Small intestine (tissue), 16 donors: ENCODE measurements at places on chromosomes 3 and 15. TPM values are rescaled to one million over a fixed set of nuclear protein-coding genes. Genes with fewer than 3 reads are reported as not detected.

The HIGD1A gene
- 333 TPM for polyA plus RNA-seq

The LSAMP gene
- polyA plus RNA-seq = 1.8 TPM

DNA sequence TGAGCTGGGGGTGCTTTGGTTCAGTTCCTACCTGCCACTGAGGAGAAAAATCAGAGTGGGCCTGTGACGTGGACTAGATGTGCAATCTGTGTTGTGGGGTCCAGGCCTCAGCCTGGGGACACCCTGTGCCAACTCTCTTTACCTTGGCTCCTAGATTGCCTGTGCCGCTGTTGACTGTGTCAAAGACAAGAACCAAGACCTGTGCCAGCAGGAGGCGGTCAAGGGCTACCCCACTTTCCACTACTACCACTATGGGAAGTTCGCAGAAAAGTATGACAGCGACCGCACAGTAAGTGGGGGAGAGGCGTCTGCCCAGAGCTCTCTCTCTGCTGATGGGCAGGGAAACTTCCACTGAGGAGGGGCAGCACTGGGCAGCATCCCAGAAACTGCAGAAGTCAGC is 40.6 kb upstream of the SEC22A start:
- no peaks in the 10 kb centered on the region for H3K4me1 ChIP-seq
- peaks cover 4% of the 10 kb centered on the region for H3K36me3 ChIP-seq
- H3K27ac ChIP-seq = no peak overlapping the region
- no peak for DNase-seq
- no peaks in the 10 kb centered on the region for H3K27me3 ChIP-seq

GRCh38 chr3:13008155-13008995 is 64.9 kb downstream of the IQSEC1 start:
- no peak for DNase-seq
- H3K36me3 ChIP-seq = no peaks in the 10 kb centered on the region
- H3K4me3 ChIP-seq = no peak overlapping the region

DNA sequence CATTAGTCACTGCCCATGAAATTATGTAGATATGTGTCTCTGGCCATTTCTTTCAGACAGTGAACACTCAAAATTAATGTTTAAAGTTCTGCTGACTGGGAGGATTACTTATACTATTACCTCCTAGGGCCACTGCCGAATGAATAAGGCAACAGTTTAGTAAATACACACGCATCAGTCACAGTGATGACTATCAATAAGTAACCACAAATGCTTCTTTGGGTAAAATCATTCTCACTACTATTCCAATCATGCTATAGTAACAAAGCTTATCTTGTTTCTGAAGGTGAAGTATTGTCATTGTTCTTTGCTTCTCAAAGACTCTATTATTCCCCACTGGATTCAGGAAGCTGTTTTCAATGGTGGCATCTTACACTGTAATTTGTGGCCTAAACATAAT is 478.8 kb downstream of the EPHA3 start:
- no peak for DNase-seq
- no peaks in the 10 kb centered on the region for H3K36me3 ChIP-seq
- no peaks in the 10 kb centered on the region for H3K4me1 ChIP-seq
- no peaks in the 10 kb centered on the region for H3K27me3 ChIP-seq
- no peak overlapping the region for H3K27ac ChIP-seq

- DNase-seq = no peak
- H3K36me3 ChIP-seq = peaks cover 5% of the 10 kb centered on the region
- no peaks in the 10 kb centered on the region for H3K4me1 ChIP-seq
- H3K27me3 ChIP-seq = no peaks in the 10 kb centered on the region
- no peak overlapping the region for H3K4me3 ChIP-seq
These were observed 196.7 kb downstream of the PLCH1 start for GRCh38 chr3:155548195-155548594.

DNA sequence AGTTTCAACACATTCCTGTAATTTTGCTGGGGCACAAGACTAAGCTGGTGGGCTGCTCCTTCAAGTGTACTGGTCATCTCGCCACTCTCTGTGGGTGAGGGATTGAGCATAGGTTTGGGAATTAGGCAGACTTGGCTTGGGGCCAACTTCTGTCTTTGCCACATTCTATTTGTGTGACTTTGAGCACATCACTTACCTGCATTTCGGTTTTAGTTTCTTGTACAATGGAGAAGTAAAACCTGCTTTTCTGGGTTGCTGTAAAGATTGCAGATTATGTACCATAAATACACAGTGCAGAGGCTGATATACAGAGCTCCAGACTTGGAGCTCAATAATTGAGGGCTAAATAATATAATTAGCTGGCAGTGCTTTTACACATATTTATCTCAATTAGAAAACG is 162.1 kb downstream of the C3orf38 start:
- no peaks in the 10 kb centered on the region for H3K4me1 ChIP-seq
- no peak overlapping the region for H3K4me3 ChIP-seq
- H3K27me3 ChIP-seq = no peaks in the 10 kb centered on the region
- no peak for DNase-seq
- H3K36me3 ChIP-seq = no peaks in the 10 kb centered on the region
- H3K27ac ChIP-seq = no peak overlapping the region

DNA sequence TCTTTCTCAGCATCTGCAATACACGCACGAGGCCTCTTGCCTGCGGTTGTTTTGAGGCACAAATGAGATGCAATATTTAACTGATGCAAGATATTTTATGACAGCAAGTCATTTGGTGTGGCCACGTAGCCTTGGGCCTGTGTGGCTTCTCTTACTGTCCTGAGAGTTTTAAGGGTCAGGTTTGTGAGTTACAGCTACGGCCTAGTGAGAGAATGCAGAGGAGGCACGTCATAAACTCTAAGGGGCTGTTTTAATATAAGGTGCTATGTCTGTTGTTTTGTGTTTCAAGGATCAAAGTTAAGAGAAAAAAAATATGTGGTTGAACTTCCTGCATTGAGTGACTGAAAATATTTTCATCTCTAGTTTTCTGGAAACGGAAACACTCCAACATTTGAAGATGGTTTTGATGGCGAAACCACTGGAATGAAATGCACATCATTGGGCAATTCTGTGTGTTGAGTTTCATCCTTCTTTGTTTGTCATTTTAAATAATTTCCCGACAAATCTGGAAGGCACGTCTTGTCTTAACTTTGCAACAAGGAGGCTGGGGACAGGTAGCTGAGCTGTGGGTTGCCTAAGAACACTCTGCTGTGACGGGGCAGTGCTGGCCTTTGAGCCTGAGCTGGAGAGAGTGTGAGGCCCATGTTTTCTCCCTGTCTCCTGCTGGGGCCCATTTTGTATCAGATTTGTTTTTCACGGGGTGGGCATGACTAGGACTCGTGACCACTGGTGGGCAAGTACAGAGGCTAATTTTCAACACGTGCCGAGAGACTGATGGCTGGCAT is 5.1 kb downstream of the APBA2 start:
- no peak overlapping the region for H3K27ac ChIP-seq
- H3K27me3 ChIP-seq = peaks cover 7% of the 10 kb centered on the region
- no peak overlapping the region for H3K4me3 ChIP-seq
- no peak for DNase-seq

DNA sequence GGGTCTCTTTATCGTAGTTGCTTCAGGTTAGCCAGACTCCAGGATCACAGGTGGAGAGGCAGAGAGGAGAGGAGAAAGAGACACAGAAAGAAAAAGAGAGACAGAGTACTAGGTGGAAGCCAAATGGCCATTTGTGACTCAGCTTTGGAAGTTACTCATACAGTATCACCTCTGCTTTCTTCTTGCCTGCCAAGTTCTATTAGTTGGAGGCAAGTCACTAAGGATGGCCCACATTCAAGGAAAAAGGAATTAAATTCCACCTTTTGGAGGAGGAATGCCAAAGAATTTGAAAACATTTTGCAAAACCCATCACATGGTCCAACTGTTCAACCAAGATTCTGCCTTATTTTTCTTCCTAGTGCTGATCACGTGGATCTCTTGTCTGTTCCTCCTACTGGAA is 291.1 kb downstream of the CHL1 start:
- no peaks in the 10 kb centered on the region for H3K27me3 ChIP-seq
- DNase-seq = no peak
- H3K27ac ChIP-seq = no peak overlapping the region

The PEX5L gene
- 0.07 TPM for polyA plus RNA-seq

The BUB1B gene
- polyA plus RNA-seq = 9.5 TPM

- no peak for DNase-seq
- no peaks in the 10 kb centered on the region for H3K36me3 ChIP-seq
- H3K4me3 ChIP-seq = no peak overlapping the region
- H3K27me3 ChIP-seq = no peaks in the 10 kb centered on the region
- no peak overlapping the region for H3K27ac ChIP-seq
These were observed 203.5 kb upstream of the PFN2 start for GRCh38 chr3:150174179-150174578.

DNA sequence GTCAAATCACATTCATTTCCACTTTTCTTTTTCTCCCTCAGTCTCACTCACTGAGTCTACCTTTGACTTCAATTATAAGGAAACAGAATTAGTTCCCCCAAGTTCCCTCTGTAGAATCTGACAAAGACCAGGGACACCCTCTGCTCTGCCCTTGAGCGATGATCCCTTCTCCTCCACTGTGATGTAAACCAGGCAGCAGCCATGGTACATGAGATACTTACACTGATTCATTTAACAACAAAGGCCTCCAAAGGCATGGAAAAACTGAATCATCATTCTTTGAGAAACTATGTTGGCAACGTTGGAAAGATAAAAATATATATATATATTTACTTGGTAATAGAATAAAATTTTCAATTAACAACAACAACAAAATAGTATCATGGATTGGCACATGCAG is 84.1 kb downstream of the P3H2 start:
- H3K4me3 ChIP-seq = no peak overlapping the region
- H3K27me3 ChIP-seq = no peaks in the 10 kb centered on the region
- H3K36me3 ChIP-seq = no peaks in the 10 kb centered on the region
- no peak for DNase-seq
- H3K27ac ChIP-seq = no peak overlapping the region

DNA sequence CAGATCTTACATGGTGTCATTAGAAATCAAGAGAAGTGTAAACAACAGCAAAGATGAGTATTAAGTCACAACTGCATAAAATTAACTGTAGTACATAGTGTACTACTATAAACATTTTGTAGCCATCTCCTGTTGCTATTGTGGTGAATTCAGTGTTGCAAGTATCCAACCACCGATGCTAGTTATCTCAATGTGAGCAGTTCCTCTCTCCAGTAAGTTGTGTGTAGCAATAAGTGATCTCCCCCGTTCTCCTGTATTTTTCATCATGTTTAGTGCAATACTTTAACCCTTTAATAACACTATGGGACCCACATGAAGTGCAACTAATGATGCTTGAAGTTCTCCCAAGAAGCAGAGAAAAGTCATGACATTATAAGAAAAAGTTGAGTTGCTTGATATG is 264.7 kb upstream of the KCNH8 start:
- no peak overlapping the region for H3K4me3 ChIP-seq
- H3K27ac ChIP-seq = no peak overlapping the region
- DNase-seq = no peak
- H3K27me3 ChIP-seq = no peaks in the 10 kb centered on the region
- no peaks in the 10 kb centered on the region for H3K36me3 ChIP-seq

The P2RY1 gene
- 0.27 TPM for polyA plus RNA-seq

GRCh38 chr3:128324911-128325592 is 141.6 kb downstream of the DNAJB8 start:
- H3K36me3 ChIP-seq = no peaks in the 10 kb centered on the region
- H3K4me1 ChIP-seq = peaks cover 2% of the 10 kb centered on the region
- no peak overlapping the region for H3K27ac ChIP-seq
- peak; percentile 66 for DNase-seq

DNA sequence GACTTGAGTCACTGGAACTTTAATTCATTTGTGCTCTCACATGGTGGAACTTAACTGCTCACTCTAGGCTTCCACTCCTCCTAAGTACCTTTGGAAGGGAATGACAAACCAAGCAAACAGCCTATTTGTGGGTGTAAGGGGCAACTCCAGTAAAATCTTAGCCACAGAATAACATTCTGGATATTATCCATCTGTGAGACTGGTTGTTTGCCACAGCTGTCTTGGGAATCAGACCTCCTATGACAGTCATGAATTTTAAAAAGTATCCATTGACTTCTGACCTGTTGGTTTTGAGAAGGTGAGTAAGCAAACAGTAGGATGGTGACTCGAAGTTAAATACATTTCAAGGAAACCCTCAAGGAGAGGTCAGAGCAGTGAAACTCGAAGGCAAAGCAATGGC is 147.3 kb upstream of the CDIN1 start:
- H3K36me3 ChIP-seq = no peaks in the 10 kb centered on the region
- H3K4me3 ChIP-seq = no peak overlapping the region
- H3K4me1 ChIP-seq = no peaks in the 10 kb centered on the region
- no peaks in the 10 kb centered on the region for H3K27me3 ChIP-seq
- DNase-seq = no peak

GRCh38 chr15:96807361-96807760 is 476.9 kb downstream of the NR2F2 start:
- H3K36me3 ChIP-seq = no peaks in the 10 kb centered on the region
- no peak overlapping the region for H3K27ac ChIP-seq
- no peaks in the 10 kb centered on the region for H3K4me1 ChIP-seq
- H3K27me3 ChIP-seq = no peaks in the 10 kb centered on the region
- no peak overlapping the region for H3K4me3 ChIP-seq
